Esophagus squamous epithelium (tissue), 5 donors: ENCODE measurements at places on chromosomes 16 and 17.

DNA sequence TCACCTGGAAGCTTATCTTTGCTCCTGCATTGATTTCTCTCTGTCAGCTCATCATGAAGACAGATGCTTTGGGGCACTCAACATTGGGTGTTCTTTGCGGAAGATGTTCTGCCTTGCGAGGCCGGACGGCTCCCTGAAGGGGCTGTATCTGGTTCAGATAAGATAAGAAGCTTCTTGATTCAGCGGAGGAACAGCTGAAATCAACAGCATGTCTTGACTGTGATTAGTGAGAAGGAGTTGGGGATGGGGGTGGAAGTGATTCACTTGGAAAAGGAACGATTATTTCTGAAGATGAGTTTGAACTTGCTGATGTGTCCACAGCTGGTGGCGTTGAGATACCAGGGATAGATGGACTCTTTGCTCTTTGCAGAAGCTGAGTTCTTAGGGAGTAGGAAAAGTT is 126.9 kb upstream of the WSCD1 start:
- DNase-seq = no peak

GRCh38 chr17:31495022-31495885 is 103.8 kb downstream of the RAB11FIP4 start:
- no peak for DNase-seq

- no peak for DNase-seq
Measured at GRCh38 chr17:17834974-17835373, 1.8 kb downstream of the SREBF1 start.

- no peak for DNase-seq
Measured at GRCh38 chr16:63442246-63442645, 1406.0 kb upstream of the CDH8 start.

DNA sequence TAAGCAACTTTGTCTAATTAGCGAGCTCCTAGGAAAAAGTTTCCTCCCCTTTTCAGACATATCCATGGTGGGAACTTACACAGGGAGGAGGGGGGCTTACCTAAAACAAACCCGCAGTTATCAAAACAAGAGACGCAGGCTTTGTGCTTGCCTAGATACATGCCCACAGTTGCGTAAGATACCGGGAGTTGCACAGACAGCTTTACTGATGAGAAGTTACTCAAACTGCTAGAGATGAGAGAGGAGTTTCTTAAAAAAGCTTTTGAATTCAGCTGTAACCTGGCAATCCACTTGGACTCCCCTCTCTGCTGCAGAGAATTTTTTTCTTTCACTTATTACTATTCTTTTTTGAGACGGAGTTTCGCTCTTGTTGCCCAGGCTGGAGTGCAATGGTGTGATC is 6.8 kb upstream of the ZP2 start:
- DNase-seq = no peak

DNA sequence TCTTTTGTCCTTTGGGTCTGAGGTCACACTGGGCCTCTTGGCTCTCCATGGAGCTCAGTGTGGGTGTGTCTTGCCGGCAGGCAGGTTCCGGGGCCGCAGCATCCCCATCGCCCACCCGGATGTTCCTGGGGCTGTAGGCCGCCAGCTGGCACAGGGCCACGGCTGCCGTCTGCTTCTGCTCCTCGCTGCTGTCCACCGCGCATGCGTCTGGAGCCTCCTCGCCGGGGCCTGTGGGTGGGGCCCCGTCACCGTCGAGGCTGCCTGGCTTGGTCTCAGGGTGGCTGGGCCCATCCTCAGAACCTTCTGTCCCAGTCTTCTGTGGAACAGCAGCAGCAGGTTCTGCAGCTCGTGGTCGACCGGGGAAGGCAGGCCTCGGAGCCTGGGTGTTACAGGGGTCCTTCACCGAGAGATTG is 9.6 kb downstream of the ZNF750 start:
- DNase-seq = no peak

- no peak for DNase-seq
Measured at GRCh38 chr16:50269061-50269705, 2.8 kb downstream of the ADCY7 start.

DNA sequence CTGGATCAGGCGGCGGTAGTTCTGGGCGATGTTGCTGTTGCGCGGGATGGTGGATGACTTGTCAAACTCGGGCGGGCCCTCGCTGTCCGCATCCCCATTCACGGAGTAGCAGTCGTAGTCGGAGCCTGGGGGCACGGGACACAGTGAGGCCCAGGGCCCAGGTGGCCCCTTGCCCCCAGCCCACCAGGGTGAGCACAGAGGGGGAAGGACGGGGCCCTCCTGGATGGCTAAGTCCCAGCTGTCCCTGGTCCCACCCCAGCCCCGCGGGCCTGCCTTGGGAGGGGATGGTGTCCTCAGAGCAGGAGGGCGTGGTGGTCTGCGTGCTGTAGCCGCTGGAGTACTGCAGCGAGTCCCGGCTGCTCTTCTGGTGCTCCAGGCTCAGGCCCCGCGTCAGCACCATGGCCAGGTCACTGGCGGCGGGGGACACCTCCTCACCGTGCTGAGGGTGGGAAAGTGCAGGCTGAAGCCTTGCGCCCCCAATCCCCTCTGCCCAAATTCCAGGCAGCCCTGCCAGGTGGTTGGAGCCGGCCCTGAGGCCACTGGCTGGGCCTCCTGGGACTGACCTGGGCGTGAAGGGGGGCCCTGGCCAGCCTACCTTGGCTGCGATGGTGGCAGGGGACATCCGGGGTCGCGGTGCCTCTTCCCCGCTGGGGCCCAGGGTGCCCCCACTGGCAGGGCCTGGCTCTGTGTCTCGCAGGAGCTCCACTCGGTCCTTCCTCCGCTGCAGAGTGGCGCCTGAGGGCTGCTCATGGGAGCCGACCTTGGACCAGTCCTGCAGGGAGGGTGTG is 18.2 kb downstream of the IL34 start:
- DNase-seq = no peak

- DNase-seq = no peak
Measured at GRCh38 chr17:1271441-1271840, 1.2 kb downstream of the BHLHA9 start.

GRCh38 chr17:63153488-63153887 is 187.5 kb downstream of the TANC2 start:
- no peak for DNase-seq

DNA sequence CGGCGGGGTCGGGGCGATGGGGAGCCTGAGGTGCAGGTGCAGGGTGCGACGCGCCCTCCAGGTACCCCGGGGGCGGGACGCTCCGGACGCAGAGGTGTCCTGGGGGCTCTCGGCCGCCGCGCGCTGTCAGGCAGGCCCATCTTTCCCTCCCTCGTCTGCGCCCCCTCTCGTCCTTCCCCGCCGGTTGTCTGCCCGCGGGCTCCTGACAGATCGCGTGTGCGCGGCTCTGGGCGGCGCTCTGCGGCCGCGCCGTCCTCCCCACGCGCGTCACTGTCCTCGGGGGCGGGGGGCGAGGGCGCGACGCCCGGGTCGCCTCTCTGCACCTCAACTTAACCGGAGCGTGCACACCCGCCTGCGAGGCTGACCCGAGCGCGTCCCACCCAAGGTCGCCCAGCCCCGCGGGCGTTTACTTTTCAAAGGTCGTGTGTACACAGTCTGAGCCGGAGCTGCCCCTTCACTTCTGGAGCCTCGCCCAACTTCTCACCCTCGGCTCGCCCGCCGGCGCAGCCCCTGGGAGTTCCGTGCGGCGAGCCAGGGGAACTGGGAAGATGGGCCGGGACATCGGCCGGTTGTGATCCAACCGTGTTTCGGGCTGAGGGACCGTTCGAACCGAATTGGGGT is 512 bp downstream of the AKAP1 start:
- DNase-seq = no peak

DNA sequence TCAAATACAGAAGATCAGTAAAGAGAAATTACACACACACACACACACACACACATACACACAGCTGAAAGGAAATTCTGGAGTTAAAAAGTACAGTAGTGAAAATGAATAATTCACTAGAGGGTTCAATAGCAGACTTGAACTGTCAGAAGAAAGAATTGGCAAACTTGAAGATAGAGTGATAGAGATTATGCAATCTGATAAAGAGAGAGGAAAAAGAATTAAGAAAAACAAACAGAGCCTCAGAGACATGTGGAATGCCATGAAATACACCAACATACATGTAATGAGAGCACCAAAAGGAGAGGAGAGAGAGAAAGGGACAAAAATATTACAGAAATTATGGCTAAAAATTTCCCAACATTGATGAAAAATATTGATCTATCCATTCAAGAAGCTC is 60.7 kb downstream of the MMD start:
- DNase-seq = no peak

GRCh38 chr17:45432405-45433158 is at the start of gene ARHGAP27:
Gene ARHGAP27, minus strand, starts transcription at chr17:45432870. Its CDS starts 2,591 bp downstream, at chr17:45430279.
- no peak for DNase-seq

DNA sequence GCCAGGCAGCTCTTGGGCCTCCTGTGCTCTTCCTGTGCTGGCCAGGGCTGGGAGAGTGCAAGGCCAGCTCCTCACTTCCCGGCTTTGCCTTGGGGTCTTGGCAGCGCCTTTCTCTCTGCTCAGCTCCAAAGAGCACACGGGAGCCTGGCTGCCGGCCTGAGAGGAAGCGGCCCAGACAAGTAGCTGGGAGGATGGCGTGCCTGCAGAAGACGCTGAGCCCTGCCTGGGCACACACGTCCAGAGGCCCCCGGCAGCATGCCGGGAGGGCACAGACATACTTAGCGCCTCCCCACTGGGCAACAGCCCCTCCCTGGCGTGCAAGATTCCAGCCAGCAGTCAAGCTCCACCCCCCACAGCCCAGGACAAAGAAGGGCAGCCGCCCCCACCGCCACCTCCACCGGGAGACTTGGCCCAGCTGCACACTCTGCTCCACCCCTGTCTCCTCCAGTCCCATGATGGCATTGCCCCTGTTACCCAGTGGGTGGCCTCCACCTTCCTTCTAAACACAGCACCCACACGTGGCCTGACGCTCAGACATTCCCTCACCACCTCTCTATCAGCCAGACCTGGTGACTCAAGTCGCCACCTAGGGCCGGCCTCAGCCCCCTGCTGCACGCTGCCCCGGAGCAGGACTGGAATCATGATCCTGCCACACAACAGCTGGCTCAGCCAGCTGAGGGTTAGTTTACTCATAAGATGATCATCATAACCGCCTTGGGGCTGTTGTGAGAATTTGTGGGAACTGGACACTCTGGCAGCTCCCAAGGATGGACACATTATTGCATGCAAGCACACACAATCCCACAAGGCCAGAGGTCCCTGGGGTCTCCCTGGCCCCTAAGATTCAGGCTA is 12.4 kb downstream of the SGCA start:
- no peak for DNase-seq

DNA sequence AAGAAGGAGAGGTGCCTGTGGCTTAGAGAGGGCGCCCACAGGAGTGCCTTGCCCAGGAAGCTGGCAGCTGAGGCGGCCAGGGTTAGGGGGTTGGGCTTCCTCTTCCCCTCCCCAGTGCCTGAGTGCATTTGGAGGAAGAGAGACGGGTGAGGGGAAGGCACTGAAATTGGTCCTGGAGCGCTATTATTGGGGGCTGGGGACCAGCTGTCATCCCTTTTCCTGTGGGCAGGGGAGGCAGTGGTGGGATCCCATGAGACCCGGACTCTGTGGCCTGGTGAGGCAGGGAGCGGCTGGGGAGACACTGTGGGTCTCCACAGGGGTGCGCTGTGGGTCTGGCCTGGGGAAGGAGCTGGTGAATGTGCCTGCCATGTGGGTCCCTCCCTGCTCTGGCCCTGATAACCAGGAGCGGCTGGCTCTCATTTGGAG is 259.7 kb downstream of the SEC14L1 start:
- DNase-seq = no peak

GRCh38 chr17:44333371-44333770 is 8.7 kb upstream of the SLC25A39 start:
- no peak for DNase-seq

DNA sequence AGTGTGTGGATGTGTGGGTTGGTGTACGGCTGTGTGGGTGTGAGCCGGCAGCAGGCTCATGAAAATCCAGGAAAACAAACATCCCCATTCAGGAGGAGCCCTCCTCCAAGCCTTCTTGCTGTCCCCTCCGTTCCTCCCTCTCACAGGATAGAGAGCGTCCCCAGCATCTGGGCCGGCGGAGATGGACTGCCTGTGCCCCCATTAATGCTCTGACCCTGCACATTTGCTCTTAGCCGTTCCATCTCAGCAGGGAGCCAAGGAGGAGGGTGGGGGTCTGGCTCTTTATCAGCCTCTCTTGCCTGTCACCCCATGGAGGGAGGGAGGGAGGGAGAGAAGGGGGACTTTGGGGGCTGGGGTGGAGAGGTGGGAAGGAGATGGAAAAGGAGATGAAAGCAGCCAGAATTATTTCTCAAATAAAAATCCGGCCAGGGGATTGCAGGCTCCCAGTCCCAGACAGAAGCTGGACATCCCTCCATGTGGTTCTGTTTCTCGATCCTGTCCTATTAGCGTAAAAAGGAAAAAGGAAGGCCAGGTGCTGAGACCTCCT is 240.0 kb upstream of the ZFHX3 start:
- DNase-seq = no peak

GRCh38 chr17:32516940-32517701 is 30.3 kb downstream of the CDK5R1 start:
- no peak for DNase-seq

DNA sequence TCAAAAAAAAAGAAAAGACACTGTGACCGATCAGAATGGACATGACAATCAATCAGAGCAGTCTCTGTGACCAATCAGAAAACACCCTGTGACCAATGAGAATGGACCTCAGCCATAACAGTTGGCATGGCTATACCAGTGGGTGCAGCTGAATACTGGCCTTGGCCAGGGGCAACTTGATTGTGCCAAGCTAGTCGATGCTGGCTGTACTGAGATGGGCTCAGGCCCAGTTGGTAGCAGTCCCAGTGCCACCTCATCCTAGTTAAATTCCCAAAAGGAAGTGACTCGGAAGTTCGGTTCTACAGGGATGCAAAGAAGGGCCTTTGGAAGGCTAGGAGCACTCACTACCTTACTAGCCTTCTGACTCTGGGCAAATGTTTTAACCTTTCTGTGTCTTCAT is 37.2 kb upstream of the BCO1 start:
- DNase-seq = no peak

DNA sequence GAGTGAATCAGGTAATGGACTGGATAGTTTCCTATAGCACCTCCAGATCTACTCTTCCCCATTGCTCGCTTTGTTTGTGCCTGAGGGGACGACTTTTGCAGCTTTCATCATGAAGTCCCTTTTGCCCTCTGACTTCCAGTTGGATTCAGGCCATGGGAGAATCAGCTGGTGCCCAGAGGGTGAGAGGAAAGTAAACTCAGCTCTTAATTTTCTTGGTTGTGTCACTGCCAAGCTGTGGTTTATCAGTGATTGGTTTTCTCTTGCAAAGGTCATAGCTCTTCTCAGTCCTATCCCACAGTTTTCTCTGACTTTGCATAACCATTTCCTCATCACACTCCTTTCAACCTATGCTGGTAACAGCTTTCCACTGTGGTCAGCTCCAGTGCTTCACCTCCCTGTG is 200.1 kb downstream of the KCNJ2 start:
- no peak for DNase-seq

DNA sequence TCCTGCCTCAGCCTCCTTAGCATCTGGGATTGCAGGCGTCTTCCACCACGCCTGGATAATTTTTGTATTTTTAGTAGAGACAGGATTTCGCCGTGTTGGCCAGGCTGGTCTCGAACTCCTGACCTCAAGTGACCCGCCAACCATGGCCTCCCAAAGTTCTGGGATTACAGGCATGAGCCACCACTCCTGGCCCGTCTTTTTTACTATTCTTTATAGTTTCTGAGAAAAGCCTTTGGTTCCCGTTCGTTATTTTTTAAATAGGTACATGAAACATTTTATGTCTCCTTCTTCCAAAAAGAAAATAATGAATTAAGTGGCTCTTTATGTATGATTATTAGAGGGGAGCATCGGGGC is 570 bp upstream of the BCO1 start:
- no peak for DNase-seq

- no peak for DNase-seq
Measured at GRCh38 chr16:4893103-4893862, 43.7 kb downstream of the PPL start.

- DNase-seq = no peak
Measured at GRCh38 chr16:86505185-86505898, 5.0 kb upstream of the FOXF1 start.
